ENCODE measurements at places on chromosomes 1 and 21. TPM values are rescaled to one million over a fixed set of nuclear protein-coding genes. Genes with fewer than 3 reads are reported as not detected.

UMODL1 gene
- total RNA-seq, result not detected

DNA sequence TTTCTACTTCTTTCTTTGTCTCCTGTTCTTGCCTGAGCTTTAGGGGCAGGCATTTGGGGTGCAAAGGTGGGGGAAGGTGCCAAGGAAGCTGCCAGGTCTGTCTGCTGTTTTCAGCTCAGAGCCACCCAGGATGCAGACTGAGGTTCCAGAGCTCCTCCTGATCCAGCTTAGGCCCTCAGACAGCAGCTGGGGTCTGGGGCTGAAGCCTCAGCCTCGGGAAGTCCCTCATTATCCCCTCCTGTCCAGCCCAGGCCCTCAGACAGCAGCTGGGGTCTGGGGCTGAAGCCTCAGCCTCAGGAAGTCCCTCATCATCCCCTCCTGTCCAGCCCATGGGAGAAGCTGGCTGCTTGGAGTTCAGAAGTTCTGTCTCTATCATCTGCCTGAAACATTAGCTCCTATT, 257.7 kb upstream of the CSF3R start:
- DNase-seq, result no peak

- no peak for DNase-seq
These were observed 17.0 kb upstream of the IGSF21 start for GRCh38 chr1:18090636-18091035.

DNA sequence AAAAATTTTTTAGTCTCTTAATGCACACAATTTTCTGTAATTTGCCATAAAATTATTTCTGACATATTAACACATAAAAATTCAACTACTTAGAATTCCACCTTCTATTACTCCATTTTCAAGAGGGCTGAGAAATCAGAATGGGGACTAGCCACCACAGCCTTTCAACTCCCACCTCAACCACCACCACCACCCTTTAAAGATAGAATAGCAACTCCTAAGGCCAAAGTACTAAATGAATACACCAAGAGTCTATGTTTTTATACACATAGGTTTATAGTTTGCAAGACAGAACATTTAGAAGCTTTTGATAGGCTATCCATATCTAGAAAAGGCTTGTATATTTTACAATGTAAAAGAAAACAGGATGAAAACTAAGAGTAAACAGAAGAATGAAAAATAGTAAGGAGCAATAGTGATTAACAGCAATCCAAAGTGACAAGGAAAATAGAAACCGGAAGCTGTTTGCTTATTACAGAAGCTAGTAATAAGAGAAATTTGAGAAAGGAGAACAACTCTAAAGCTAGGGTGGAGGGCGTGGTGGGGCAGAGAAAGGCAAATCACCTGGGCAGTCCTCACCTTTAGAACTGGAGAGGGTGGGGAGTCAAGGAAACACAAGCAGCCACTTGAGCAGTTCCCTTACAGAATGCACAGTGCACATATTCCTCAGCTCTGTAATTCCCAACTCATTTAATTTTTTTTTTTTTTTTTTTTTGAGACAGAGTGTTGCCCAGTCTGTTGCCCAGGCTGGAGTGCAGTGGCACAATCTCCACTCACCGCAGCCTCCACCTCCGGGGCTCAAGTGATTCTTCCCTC, 27.7 kb downstream of the EPS15 start:
- DNase-seq, result no peak

GRCh38 chr1:167492481-167492910, 25.8 kb downstream of the CD247 start:
- DNase-seq, result no peak

DNA sequence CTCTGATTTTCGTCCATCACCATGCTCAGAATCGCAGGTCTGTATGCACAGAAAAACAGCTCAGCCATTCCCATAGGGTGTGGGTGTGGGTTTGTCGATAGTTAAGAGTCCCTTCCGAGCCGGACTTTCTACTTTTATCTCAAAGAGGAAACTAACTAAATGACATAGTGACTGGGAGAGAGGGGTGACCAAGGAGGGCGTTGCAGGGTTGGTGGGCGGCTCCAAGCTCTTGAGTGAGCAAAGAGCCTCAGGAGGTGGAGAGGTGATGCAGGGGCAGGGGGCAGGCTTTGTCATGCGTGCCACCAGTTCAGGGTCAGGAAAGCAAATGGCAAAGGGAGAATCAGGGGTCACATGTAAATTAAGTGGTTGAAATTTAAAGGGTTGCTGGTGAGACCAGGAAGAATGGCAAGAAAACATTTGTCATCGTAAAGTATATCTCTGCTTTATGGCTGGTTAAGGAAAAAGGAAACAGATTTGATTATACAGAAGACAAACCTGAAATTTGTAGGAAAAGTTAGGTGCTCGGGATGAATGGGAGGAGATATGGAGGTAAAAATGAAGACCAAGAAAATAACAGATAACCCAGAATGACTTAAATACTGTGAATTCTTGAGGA, 249.0 kb downstream of the SETD4 start:
- no peak for DNase-seq
